ENCODE measurements at places on chromosomes 2 and 18. TPM values are rescaled to one million over a fixed set of nuclear protein-coding genes. Genes with fewer than 3 reads are reported as not detected.

GRCh38 chr18:55494899-55495298, 93.1 kb downstream of the TCF4 start:
- no peak for DNase-seq

- no peak for DNase-seq
Measured at GRCh38 chr2:196453613-196454047, 185.9 kb upstream of the CCDC150 start.

DNA sequence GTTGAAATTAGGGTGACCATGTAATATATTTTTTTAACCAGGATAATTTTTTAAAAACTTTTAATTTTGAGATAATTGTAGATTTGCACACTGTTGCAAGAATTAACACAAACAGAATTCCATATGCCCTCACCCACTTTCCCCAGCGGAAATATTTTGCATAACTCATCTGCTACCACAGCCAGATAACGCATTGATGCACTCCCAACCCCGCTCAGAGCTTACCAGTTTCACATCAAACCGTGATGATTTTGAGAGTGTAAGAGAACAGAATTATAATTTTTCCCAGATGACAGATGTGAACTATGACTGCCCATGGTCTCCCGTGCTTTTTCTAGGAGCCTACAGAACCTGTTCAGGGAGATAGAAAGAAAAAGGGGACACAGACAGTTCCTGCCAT, 35.2 kb upstream of the LDLRAD4 start:
- DNase-seq, result no peak

DNA sequence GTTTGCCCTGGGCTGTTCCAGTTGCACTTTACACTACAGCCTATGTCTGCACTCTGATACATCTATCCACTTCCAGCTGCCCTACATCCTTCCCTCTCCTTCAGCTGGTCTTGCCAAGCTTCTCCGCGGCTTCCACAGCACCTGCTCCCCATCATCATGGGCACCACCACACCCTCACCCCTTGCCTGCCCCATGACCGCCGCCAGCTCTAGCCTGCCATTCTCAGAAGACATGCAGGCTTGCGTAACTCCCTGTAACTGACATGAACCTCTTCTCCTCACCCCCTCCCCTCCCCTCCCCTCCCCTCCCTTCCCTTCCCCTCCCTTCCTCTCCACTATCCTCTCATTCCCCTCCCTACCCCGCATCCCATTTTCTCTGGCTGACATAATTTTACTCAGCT, 46.0 kb downstream of the PAX8 start:
- no peak for DNase-seq

- no peak for DNase-seq
Measured at GRCh38 chr2:11405599-11406266, 60.2 kb downstream of the E2F6 start.

- no peak for DNase-seq
Measured at GRCh38 chr2:236813766-236814165, 244.1 kb downstream of the ACKR3 start.

GRCh38 chr2:143083636-143084035, 45.6 kb upstream of the ARHGAP15 start:
- DNase-seq, result no peak

GRCh38 chr2:225690153-225690552, 290.6 kb downstream of the NYAP2 start:
- no peak for DNase-seq

DNA sequence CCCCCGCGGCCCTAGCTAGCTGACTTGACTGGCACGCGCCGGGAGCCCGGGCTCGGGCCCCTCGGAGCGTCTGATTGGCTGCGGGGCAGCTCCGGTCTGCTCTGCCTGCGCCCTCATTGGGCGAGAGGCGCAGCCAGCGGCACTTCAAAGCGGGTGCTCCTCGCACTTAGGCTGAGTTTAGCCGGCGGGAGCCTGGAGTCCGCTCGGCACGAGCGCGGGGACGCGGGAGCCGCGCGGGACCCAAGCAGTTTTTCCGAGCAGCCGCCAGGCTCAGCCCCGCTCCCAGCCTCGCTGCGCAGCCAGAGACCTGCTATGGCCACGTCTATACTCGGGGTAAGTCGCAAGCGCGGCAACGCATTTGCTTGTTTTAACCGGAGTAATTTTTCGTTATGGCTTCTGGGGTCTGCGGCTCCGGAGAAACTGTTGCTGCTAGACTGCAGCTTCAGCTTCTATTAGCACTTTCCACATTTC, at the start of gene SP9:
Gene SP9 (plus strand): TSS at position 174 of the 471 bp plus-strand sequence. CDS start 139 bp downstream, at position 313.
- DNase-seq, result no peak

GRCh38 chr18:43422518-43422917, 145.2 kb upstream of the SYT4 start:
- no peak for DNase-seq

DNA sequence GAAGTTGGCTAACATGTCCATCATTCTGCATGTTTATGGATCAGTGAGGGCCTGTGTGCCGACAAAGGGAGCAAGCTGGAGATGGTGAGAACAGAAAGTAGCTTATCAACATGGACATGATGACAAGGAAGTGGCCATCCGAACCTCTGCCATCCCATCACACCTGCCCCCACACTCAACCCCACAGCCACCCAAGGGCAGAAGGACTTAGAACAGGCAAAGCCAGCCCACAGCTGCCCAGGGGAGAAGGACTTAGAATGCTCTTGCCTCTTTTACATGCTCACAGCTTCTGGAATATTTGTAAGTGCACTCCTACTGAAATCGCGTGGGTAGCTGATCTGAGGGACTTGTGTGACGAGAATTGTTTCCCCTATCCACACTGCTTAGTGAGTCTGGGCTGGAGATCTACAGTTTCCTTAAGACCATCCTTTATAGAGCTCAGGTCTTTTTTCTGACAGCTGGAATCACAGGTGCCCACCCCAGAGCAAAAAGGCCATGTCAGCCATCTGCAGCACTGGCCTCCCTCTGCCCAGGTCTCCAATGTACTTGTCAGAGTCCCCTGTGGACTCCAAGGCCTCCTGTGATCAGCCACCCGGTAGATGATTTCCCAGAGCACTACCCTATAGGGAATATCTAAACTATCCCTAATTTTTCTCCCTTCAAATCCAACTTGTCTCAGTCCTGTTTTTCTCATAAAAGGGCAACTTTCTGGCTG, 154.1 kb downstream of the SMAD7 start:
- DNase-seq, result no peak

GRCh38 chr18:48365965-48366364, 43.2 kb downstream of the ZBTB7C start:
- DNase-seq, result no peak

DNA sequence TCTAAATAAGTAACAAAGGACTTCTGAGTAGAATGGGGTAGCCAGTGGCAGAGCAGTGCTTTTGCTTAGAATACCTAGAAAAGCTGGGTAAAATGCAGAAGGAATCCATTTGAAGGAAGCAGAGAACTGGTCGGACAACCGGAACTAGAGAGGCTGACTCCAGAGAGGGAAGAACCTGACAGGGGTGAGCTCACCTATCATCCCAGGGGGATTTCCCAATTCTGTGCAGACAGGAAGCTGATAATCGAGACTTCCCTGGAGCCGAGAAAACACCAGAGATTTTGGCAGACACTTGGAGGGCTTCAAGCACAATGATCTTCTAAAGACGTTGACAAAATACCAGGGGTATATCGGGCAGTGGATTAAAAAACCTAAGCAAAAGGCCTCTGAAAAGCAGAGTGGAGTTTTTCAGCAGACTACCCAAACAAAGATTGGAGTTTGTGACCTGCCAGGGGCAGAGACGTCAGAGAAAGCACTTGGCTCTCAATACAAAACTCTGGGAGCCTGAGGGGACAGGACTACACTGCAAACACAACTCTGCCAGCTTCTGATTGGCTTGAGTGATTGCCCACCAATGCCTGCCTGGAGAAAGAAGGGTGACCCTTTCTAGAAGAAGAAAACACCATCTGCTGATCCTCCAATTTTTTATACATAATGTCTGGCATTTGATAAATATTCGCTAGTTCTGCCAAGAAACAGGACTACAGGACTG, 67.5 kb upstream of the TTN start:
- DNase-seq, result no peak

DNA sequence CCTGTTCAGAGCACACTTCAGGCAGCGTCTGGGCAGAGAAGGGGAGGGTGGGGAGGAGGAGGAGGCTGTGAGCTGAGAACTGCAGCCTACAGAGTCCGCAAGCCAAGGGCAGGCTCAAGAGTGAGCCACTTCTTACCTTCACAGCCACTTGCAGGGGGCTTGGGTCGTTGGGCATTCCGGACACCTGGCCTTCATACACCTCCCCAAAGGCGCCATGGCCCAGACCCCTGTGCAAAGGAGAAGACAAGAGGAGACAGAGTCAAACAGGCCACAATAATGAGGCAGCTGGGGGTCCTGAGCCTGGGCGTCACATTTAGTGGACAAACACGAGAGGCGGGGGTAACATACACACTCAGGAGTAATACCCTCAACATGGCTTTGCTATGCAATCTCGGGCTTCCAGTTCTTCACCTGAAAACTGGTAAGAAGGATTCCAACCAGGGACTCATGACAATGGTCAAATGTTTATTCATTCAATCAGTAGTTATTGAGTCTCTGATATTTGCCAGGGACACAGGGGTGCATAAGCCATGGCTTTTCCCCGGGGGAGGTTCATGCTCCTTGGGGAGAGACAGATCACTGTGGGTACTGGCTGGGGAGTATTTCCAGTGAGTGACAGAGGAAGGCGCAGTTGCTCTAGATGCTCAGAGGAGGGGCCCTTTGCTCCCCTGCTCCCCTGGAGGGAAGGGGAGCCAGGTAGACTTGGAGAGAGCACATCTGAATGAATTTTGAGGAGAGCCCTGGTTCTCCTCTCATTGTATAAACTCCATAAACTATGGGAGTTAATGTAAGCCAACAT, 107.4 kb downstream of the CLIP4 start:
- no peak for DNase-seq

DNA sequence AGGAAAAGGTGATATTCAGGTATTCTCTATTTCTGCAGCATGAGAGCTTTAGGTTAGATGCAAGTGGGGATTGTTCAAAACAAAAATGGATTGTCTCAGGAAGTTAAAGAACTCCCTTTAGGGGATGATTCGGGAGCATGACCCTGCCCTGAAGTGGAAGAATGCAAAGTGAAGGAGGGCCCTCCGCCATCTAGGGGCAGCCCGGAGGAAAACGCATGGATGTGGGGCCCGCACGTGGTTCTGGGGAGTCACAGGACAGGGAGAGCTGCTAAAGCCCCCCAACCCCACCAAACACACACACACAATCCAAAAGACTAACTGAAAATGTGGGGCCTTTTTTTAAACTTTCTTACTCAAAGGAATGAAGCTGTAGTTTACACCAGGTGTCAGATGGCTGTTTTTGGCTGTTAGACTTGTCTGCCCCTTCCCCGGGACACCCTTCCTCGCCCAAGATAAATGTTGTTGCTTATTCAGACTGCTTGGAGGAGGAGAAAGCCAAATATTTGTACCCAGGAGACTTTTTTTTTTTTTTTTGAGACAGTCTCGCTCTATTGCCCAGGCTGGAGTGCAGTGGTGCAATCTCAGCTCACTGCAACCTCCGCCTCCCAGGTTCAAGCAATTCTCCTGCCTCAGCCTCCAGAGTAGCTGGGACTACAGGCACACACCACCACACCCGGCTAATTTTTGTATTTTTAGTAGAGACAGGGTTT, 78.8 kb downstream of the HNRNPLL start:
- no peak for DNase-seq

- no peak for DNase-seq
Measured at GRCh38 chr2:121520641-121520994, 10.1 kb upstream of the RNU4ATAC start.

GRCh38 chr2:112687522-112687921, 33.3 kb upstream of the NT5DC4 start:
- DNase-seq, result no peak

DNA sequence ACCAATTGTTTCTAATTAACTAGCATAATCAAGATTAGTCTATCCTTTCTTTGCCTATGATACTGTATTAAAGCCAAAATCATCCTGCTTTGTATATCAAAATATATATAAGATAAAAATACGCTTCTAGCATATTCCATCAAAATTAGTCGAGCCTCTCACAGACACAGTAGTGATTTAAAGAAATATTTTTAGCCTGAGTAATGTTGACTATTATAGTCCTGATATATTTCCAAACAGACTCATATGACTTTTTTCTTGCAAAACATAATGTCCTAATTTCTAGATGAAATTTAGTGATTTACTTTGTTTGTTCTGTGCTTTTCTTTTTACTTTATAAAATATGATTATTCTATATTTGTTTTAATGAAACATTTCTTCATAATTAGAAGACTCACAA, 30.9 kb downstream of the FAP start:
- no peak for DNase-seq

The CKAP2L gene
- 2.0 TPM for total RNA-seq

The TUBB8B gene
- not detected for total RNA-seq

The NBEAL1 gene
- total RNA-seq, result 45.2 TPM

The TWIST2 gene
- not detected for total RNA-seq

The OSBPL6 gene
- 11.4 TPM for total RNA-seq

The MC5R gene
- total RNA-seq, result 2.9 TPM

The RASGRP3 gene
- 7.7 TPM for total RNA-seq

The ANKRD30BL gene
- total RNA-seq, result 12.6 TPM

Data from frontal cortex (tissue), 4 donors.